ENCODE measurements at places on chromosomes 5 and 9.

- no peak for DNase-seq
Observed at GRCh38 chr5:126847456-126847820, 70.5 kb downstream of the LMNB1 start.

GRCh38 chr9:109122726-109123621 lies 3.2 kb upstream of the TMEM245 start:
- no peak for DNase-seq

DNA sequence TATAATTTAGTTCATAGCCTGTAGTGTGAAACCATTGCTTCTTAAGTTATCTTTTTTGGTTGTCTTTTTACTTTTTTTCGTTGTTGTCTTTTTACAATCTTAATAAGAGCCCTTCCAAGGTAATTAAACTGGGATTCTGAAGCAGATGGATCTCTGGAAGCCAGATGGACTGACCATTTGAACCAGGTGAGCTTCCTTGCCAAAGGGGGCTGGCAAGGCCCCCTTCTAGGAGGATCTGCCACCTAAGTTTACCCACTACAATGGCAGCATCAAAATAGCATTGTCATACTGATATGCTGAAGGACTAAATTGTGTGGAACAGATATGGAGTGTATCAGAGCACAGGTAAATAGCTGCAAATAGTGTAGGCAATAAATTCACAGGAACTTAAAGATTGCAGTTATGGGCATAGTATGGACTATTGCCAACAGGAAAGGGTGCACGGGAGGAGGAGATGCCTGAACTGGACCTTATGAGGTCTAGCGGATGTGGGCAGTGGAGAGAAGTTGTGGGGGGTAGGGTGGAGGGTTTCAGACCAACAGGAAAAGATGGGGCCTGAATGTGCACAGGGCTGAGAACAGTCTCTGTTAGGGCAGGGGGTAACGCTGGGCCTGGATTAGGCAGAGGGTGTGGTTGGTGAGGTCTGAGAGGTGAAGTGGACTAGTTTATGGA lies 61.5 kb upstream of the CTXN3 start:
- no peak for DNase-seq

DNA sequence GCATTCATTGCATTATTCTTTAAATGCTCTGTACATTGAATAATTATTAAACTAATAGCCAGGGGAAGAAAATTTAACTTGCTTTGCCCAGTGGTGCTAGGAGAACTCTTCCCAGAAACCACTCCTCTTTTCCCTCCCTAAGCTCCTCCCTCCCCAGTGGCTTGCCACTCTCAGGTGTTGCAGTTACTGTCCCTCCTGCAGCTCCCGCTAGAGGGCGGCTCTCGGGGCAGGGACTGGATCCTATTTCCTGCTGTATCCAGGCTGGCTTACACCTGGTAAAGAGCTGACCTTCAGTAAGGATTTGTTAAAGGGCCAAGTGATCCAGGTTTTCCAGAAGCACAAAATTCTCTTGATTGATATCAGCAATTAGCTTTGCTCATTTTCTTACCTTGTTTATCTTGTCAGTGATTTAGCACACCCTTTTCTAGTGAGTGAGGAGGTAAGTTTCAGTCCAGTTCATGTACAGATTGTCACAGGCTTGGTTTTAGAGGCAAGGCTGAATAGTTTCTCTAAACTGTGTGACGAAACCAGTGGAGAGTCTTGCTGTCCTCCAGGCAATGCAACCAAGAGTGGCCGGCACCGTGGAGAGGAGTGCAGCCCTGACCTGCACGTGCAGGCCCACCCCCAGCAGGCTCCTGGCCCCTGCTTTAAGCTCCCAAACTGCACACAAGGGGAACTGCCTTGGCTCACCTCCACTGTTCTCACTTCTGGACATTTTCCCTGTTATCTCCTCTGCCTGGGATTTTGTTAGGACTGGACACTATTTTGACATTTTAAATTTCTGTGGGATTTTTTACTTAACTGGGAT lies 423.8 kb downstream of the SPOCK1 start:
- no peak for DNase-seq

GRCh38 chr9:13603921-13604320 lies 324.4 kb upstream of the MPDZ start:
- no peak for DNase-seq

DNA sequence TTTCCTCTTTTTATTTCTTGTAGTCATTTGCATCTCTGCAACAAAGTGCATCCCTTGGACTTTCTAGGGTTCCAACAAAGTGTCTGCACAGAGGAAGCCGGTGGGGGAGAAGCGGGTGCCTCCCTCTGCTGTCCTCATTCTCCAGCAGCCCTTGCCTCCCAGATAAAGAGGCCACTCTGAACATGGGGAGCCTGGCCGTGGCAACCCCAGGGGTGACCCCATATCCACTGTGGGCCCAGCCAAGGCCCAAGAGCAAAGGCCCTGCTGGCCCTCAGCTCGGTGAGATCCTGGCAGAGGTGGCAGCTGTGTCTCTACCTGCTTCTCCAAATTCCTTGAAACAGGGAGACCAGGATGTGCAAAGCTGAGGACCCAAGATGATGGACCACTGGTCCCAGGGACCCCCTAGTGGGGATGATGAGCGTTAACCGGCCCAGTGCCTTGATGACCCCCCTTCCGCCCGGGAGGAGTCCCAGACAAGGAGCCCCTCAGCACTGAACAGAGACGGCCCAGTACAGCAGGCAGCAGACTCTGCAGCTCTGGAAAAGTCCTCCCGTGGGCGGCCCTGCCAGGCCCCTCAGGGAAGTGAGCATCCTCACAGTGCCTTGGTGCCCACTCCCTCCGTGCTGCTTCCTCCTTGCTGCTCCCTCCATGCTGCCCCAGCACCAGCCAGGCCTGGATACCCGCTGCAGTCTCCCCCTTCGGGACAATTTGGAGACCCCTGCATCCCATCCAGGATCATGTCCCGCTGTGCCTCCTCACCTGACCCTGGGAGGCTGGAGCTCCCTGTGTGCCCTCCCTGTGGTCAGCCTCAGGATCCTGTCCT lies 62.5 kb downstream of the MRPL36 start:
- no peak for DNase-seq

DNA sequence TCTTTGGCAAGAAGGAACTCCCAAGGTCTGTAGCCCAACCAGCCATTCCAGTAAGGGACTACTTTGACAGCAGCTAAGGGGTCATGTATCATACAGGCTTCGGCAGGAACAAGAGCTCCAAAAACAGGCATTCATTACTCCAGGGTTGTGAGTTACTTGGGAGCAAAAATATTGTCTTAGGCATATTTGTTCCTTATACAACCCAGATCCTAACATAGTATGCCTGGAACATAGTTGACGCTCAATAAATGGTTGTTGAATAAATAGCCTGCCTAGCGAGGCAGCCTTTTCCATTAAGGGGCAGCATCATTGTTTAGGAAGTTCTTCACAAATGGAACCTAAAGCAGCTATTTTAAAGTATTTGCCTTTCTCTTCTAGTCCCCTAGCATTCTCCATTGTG lies 35.8 kb upstream of the FER start:
- no peak for DNase-seq

GRCh38 chr5:118115791-118116190 lies 872.6 kb downstream of the DTWD2 start:
- DNase-seq = no peak

DNA sequence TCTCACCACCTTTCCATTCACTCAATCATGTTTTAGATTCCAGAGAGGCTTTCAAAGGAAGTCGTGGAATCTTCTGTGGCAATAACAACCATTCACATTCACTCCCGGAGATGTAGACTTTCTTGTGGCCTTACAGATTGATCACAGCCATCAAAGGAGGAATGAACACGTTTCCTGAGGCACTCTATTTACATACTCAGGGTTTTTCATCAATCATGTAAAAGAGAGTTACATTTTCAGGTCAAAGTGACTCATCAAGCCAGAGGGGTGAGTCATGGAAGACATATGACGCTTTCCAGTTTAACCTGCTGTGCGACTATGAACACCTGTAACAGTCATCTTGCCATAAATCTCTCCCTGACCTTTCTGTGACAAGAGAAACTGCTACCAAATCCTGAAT lies 39.3 kb upstream of the RAD23B start:
- DNase-seq = no peak

DNA sequence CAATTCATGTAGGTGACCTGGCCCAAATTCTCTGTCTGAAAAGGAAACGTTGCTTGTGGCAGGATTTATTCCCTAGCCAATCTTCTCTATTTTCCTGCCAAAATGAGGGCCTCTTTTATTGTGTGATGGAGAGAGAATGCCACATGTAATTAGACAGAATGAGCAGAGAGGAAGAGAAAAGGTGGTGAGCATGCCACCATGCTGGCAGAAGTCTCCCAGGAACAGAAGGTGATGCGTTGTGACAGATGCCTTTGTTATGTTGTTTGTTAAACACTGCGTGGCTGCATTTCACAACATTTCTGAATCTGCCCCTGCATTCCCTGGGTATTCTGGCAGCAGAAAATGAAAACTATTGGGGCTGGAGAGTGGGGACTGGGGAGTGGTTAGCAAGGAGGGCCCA lies 577.6 kb downstream of the TLR4 start:
- no peak for DNase-seq

- no peak for DNase-seq
Observed at GRCh38 chr9:106403081-106403480, 459.9 kb upstream of the ZNF462 start.

- DNase-seq = no peak
Observed at GRCh38 chr9:127693143-127693542, 13.6 kb upstream of the CFAP157 start.

DNA sequence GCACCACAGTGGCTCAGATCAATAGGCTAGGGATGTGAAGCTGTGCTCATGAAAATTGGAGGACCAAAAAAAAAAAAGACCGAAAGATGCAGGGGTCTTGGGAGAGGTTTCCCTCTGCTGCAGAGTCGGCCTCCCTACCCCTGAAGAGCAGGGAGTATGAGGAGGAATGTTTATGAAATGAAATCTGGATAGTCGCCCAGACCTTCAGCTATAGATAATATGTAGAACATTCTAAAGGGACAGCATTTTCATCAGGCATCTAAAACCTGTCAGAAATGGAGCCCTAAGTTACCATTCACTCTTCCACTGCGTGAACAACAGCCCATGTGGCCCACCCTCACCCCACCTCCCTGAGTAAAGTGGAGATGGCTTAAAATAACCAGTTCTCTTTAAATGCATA lies 122.9 kb downstream of the TMEM174 start:
- no peak for DNase-seq

- DNase-seq = no peak
Observed at GRCh38 chr5:11143456-11144267, 382.6 kb upstream of the DAP start.

DNA sequence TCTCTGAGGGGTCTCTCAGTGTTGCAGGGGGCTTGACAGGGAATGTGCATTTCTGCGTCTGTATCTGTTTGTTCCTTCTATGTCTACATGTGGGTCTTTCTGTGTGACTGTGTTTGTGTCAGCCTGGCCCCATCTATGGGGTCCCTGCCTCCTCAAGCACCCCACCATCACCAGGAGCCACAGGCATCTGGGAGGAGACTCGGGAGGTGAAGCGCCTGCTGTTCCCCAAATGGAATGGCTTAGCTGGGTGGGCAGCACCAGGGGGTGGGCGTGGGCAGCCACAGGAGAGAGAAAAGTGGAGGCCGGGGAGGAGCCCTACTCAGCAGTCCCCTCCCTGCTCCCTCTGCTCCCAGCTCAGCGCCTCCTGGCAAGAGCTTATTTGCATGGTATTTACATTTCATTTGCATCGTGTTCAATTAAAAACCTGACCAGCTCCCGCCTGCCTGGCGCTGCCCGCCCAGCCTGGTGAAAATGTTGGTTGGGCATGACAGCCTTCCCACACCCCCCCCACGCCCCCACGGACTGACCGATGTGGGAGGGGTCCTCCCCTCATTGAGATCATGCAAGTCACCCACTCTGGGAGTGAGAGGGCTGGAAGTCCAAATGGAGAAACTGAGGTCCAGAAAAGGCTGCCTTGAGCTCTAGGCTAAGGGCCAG lies 50.5 kb downstream of the CXXC5 start:
- no peak for DNase-seq

GRCh38 chr9:136903041-136903554 lies 16.8 kb downstream of the TRAF2 start:
- DNase-seq = no peak

- no peak for DNase-seq
Observed at GRCh38 chr5:80187421-80188090, 68.3 kb downstream of the SERINC5 start.

- no peak for DNase-seq
Observed at GRCh38 chr5:127887282-127887681, 184.1 kb downstream of the CCDC192 start.

GRCh38 chr5:179287631-179288030 lies 57.6 kb downstream of the ADAMTS2 start:
- no peak for DNase-seq

All from stimulated activated CD8-positive, alpha-beta memory T cell treated with anti-CD3 and anti-CD28 coated beads, Interleukin-7, amount 100 ng/mL, for 1 hour (primary cell).